Muscle of arm (tissue), 14 donors: ENCODE measurements at places on chromosomes 2 and 18. TPM values are rescaled to one million over a fixed set of nuclear protein-coding genes. Genes with fewer than 3 reads are reported as not detected.

The COL4A3 gene
- polyA plus RNA-seq: 0.28 TPM

The C1D gene
- 28.4 TPM for polyA plus RNA-seq

The SCN1A gene
- 0.26 TPM for polyA plus RNA-seq

The LYPD6 gene
- 3.2 TPM for polyA plus RNA-seq

The RGPD3 gene
- 0.20 TPM for polyA plus RNA-seq

The PROC gene
- 0.27 TPM for polyA plus RNA-seq

The INPP5D gene
- 7.1 TPM for polyA plus RNA-seq

The UGT1A5 gene
- not detected for polyA plus RNA-seq

The FN1 gene
- 725 TPM for polyA plus RNA-seq

The RRM2 gene
- 26.8 TPM for polyA plus RNA-seq

The SERPINB12 gene
- polyA plus RNA-seq: 0.92 TPM
